Hippocampal formation (tissue), 2 donors: ENCODE measurements at places on chromosomes 7 and 10.
A peak's percentile ranks its signal among the peaks of the same experiment; 100 is the strongest.

- DNase-seq, result no peak
Measured at GRCh38 chr10:55367555-55367954, 566.5 kb upstream of the PCDH15 start.

DNA sequence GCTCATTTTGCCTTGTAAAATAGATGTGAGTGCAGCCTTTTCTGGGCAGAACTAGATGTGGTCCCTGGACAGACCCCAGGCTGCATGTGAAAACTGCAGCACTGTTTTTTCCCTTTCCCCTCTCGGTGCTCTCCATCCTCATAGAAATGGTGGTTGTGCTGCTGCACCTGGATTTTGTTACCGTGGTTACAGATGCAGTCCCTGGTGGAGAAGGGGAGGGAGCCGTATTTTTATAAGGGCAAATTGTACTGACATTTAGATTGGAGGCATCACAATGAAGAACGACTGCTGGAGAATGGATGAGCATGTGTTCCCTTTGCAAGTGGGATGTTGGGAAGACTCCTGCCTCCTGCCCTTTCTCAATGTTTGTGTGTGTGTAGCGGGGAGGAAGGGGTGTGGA, 469.9 kb downstream of the CCSER2 start:
- DNase-seq, result no peak

DNA sequence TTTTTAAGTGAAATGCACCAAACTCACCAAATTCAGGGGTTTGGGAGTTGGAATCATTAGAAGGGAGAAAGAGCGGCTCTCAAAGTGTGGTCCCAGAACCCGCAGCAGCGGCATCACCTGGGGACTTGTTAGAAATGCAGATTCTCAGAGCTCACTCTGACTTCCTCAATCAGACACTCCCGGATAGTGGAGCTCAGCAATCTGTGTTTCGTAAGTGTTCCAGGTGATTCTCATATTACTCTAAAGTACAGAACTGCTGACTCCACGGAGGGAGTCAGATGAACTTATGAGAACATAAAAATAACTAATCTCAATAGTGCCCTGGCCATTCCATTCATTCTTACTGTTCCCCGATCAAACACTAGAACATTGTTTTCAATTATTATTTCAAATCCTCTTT, 358.7 kb upstream of the MYO3A start:
- DNase-seq, result no peak

DNA sequence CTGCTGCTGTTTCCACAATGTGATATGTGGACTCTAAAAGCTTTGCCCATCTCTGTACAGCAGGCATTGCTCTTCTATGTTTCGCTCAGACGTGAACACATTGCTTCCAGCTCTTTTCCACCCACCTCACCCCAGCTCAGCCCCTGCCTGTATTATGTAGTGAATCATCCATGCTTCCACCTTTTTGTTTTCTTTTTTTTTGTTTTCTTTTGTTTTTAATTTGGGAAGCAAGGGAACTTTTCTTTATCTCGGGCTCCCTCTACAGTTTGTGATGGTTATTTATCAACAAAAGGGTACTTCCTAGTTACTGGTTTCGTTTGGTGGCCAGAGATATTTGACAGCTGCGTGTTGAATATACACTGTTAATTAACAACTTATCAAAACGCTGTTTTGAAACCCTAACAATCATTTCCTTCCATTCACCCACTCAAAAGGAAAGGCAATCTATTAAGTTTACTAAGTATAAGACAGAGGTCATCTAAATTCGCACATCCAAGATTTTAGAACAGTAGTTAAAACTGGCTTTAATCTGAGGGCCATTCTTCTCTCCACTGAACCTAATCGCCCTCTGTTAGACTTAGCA, 127.9 kb upstream of the STK17A start:
- peak; percentile 60 for DNase-seq

GRCh38 chr7:36261019-36261754, 108.1 kb downstream of the EEPD1 start:
- DNase-seq, result no peak

- no peak for DNase-seq
Measured at GRCh38 chr10:59995862-59996261, 89.5 kb upstream of the CCDC6 start.

DNA sequence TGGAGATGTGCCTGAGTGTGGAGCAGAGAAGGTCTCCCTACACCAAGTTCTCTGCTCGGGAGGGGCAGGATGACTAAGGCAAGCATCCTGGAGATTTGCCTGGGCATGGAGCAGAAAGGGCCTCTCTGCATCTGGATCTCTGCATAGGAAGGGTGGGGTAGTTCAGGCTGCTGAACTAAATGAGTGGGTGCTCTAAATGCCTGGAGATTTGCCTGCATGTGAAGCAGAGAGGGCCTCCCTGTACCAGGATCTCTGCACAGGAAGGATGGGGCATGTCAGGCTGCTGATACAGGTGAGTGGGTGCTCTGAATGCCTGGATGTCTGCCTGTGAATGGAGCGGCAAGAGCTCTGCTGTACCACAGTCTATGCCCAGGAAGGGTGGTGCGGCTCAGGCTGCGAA, 680.7 kb downstream of the SUGCT start:
- no peak for DNase-seq

DNA sequence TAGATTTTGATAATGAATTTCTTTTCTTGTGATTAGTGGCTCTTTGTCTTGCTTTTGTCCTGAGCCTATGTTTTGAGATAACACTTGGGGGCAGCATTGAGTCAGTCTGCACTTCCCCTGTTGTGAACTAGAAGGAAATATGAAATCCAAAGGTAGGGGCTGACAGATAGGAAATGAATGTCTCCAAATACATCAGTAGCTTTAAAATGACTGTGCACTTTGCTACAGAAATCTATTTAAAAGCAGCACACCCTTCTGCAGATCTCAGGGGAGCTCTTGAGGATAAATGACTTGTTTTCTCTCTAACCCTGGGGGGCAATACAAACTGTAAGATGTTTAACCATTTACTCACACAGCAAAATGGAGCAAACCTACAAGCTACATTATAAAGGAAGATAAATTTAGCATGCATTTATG, 176.0 kb upstream of the MYO3A start:
- peak; percentile 21 for DNase-seq

GRCh38 chr7:45563401-45563800, 10.8 kb upstream of the ADCY1 start:
- no peak for DNase-seq

DNA sequence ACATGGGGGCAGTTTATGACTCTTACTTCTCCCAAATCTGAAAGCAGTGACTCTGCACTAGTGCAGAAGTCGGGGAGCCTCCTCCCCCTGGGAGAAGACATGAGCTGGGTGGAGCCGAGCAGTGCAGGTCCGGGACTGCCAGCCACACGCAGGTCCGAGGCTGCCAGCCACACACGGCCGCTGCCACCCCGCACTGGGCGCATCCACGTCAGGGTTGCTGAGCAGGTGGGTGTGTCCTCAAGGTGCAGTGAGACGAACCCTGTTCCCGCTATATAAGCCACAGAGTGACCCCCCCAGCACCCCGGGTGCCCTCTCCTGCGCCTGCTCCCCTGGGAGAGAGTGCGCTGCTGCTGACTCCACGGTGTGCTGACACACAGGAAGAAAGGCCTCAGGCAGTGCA, 430.2 kb downstream of the PTPRN2 start:
- DNase-seq, result no peak

DNA sequence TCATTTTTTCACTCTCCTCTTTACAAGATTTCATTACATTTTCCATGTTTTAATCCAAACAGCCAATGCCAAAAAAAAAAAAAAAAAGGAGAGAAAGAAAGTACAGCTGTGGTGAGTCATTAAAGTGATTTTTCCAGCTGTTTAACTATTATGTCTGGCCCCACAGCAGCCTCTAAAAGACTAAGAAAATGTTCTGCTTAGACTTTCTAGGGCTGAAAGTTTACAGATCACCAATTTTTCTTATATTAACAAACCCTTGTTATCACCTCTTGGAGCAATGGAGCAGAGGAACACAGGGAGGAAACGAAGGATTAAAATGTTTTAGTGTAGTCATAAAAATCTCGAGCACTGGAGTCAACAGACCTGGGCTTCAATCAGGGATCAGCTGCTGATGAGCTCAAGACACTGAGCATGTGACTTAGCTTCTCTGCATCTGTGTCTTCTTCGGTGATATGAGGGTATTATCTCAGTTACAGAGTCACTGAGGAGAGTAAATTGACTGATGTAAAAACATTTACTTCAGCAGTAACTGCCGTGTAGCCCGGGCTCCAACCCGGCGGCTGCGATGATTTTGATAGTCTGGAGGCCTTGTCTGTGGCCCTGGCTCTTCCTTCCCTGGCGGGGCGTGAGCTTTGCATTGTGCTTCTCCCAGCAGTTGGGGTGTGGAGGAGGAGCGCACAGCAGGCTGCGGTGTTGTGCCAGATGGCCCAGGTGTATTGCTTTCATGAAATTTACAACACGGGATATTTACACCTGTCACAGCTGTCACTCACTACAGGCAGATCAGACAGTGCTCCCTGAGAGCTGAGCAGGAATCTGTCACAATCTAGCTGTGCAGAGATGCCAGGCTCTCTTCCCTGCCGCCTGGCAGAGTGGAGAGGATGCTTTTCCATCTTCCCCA, 298.3 kb upstream of the FZD8 start:
- DNase-seq, result no peak

DNA sequence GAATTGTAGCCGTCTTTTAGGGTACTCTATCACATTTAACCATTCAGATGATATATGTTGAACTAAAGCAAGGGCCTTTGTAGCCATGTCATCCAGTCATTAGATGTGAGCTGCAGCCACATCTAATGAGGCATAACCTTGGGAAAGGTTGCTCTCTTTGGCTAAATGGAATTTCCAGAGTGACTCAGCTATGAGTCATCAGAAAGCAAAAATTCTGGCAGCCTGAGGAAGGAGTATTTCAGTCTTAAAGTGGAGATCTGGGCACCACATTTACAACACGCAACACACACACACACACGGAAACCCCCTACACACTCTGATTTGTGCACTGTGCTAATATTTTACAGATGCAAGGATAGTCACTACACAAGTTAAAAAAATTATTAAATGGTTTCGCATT, 176.9 kb upstream of the ZWINT start:
- no peak for DNase-seq

DNA sequence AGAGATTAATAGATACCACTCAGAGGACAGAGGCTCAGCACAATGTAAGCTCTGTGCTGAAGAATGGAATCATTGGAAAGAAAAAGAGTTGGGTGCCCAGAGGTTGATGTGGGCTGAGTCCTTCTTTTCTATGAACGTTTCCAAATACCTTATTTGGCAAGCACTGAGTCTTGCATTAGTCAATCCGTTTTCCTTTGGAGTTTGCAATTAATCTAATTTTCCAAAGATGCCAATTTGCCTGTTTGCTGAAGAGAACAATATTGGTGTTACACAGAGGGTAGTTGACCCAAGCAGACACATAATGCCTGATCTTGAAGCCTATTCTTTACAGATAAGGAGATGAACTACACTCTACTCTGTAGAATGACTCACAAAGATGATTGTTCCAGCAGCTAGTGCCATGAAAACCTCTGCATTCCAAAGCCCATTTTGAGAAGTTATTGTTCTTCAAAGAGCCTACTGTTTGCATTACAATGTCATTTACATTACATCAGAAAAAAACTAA, 55.4 kb upstream of the MET start:
- no peak for DNase-seq

DNA sequence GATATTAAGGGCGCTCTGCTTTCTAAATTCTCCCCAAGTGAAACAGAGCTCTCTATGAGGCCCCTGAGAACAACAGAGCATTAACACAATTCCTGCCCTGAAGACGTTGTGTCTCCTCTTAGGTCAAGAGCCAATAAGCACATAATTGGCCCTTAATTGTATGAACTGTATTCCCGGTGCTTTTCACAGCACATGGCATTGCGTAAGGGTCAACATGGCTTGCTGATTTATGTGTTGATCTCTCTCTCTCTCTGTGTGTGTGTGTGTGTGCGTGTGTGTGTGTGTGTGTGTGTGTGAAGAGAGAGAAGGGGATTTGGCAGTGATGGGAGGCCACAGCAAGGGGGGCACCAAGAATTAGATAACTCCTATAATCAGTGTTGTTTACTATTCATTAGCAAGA, 40.5 kb downstream of the LYZL1 start:
- no peak for DNase-seq

- no peak for DNase-seq
Measured at GRCh38 chr10:35417795-35418194, 81.5 kb downstream of the CCNY start.

DNA sequence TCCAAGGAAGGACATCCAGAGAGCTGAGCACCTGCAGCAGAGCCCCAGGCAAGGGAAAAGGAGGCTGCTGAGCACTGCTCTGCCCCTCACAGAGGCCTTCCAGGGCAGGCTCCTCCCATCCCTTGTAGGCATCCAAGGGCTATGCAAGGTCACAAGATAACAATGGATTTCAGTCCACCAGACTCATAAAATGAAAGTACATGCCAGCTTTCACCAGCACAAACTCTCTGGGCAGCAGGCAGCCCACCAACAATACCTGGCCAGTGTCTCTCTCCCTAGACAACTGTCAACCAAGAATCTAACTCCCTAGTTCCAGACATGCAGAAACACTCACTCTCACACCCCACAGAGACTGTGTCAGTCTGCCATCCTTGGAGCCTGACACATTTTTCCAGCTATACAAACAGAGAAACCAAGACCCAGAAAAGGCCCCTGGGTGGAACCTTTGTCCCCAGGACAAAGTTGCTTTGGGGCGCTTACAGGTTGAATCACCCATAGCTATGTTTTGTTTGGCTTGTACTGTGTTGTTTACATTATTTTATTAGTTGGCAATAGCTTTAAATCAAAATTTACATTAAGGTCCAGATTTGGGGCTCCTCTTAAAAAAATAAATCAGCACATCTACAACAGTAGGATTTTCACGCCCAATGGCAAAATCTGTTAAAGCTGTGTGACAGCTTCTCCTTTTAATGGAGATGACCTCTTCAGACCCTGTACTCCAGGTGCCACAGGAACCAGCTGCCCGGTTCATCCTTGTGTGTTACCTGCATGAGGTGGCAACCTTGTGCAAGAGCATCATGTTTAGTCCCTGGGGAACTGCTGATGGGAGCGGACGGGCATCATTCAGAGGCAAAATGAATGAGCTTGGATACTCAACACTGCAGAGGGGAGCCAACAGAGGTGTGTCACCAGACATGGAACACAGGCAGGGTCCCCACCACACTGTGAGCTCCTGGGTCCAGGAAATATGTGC, 5.2 kb downstream of the GRID1 start:
- DNase-seq, result peak; percentile 70

- DNase-seq, result no peak
Measured at GRCh38 chr7:73427902-73428787, 5.4 kb upstream of the FZD9 start.

- DNase-seq, result no peak
Measured at GRCh38 chr7:139362981-139363380, 3.3 kb downstream of the LUC7L2 start.

GRCh38 chr10:89159761-89160160, 47.4 kb downstream of the CH25H start:
- DNase-seq, result no peak

GRCh38 chr7:95525503-95525902, 39.8 kb downstream of the ASB4 start:
- no peak for DNase-seq

GRCh38 chr10:29630205-29631048, 4.3 kb downstream of the SVIL start:
- no peak for DNase-seq

GRCh38 chr7:26375726-26376174, 84.1 kb downstream of the SNX10 start:
- no peak for DNase-seq

GRCh38 chr10:10332786-10333185, 684.9 kb upstream of the CELF2 start:
- DNase-seq, result no peak
